ENCODE measurements at places on chromosomes 3 and 15. TPM values are rescaled to one million over a fixed set of nuclear protein-coding genes. Genes with fewer than 3 reads are reported as not detected.

Gene SELENOT
- 200 TPM for total RNA-seq

Gene TUSC7
- total RNA-seq = not detected

Gene LINGO1
- total RNA-seq = not detected

Gene LXN
- 115 TPM for total RNA-seq

Gene RAD54L2
- 13.4 TPM for total RNA-seq

Gene GOLGA6L6
- not detected for total RNA-seq

Gene PCOLCE2
- 29.4 TPM for total RNA-seq

All from smooth muscle cell of the umbilical artery (primary cell).